Stimulated activated CD4-positive, alpha-beta T cell treated with anti-CD3 and anti-CD28 coated beads, Interleukin-4, amount 100 ng/mL, for 24 hours (primary cell): ENCODE measurements at places on chromosomes 6 and 20.

GRCh38 chr6:119073307-119074051 lies 5.0 kb downstream of the FAM184A start:
- DNase-seq: no peak

GRCh38 chr6:39215640-39216158 lies 13.6 kb downstream of the KCNK5 start:
- DNase-seq: no peak

GRCh38 chr20:50513169-50514034 lies 3.2 kb downstream of the PTPN1 start:
- DNase-seq: no peak

DNA sequence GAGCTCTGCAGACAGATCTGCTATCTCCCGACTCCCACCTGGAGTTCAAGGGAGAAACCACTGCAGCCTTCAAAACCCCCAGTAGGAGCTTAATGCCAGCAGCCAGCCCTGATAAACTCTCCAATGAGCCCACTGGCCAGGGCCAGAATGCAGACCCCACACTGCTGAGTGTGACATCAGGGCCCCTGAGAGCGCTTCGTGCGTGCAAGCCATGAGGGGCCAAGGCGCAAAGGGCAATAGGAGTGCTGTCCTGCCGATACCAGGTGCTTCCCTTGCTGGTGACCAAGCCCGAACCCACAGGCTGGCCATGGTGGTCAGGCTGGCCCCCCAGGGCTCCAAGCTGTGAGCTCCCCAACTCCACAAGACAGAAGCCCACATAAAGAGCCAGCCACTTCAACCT lies 33.2 kb upstream of the CST7 start:
- DNase-seq: no peak

- no peak for DNase-seq
These were observed 167.1 kb downstream of the MAFB start for GRCh38 chr20:40521962-40522361.

- peak; percentile 86 for DNase-seq
These were observed 79.7 kb upstream of the MBOAT1 start for GRCh38 chr6:20291764-20292580.

- DNase-seq: no peak
These were observed 114.5 kb downstream of the RNGTT start for GRCh38 chr6:88848870-88849269.

- no peak for DNase-seq
These were observed 23.5 kb upstream of the IRF4 start for GRCh38 chr6:367891-368630.

- no peak for DNase-seq
These were observed 39.3 kb downstream of the ATXN1 start for GRCh38 chr6:16721977-16722376.

- no peak for DNase-seq
These were observed 70.2 kb downstream of the HFE start for GRCh38 chr6:26157251-26158075.

DNA sequence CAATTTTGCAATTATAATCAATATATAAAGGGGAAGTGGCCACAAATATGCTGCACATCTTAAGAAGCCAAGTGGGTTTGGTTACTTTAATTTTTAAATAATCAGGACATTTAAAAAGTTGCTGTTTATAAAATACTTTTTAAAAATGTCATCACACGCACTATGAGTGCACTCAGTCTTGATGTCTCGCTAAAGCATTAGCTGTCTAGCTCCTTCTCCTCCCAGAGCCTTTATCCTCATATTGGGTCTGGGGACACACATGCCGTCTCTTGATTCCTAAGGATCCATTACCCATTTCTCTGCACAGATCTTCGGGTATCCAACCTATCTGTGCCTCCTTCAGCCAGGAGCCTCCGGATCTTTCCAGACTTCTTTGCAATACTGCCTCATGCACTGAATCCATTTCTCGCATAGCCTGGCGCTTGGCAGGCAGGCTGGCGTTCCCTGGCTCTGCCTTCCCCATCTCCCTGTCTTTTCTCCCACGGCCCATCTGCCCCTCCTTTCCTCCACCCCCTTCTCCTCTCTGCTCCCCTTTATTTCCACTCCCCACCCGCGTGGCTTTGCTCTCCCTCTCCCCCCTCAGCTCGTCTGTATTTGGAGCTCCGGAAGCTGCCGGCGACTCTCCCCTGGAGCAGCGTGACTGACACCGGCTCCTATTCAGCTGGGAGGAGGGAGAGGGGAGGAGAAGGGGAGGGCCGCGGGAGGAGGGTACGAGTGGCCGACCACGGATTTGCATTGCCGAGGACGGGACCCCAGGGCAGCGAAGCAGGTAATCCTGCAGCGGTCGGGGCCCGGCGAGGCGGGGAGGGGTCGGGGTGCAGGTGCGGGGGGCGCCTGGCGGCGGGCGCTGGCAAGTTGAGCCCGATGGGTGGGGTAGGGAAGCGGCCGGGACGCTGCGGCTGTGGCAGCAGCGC lies at the start of gene CAP2:
Gene CAP2, plus strand, starts transcription at position 618 of the 914 bp plus-strand sequence. CDS start 27,961 bp downstream, outside the sequence.
- no peak for DNase-seq

DNA sequence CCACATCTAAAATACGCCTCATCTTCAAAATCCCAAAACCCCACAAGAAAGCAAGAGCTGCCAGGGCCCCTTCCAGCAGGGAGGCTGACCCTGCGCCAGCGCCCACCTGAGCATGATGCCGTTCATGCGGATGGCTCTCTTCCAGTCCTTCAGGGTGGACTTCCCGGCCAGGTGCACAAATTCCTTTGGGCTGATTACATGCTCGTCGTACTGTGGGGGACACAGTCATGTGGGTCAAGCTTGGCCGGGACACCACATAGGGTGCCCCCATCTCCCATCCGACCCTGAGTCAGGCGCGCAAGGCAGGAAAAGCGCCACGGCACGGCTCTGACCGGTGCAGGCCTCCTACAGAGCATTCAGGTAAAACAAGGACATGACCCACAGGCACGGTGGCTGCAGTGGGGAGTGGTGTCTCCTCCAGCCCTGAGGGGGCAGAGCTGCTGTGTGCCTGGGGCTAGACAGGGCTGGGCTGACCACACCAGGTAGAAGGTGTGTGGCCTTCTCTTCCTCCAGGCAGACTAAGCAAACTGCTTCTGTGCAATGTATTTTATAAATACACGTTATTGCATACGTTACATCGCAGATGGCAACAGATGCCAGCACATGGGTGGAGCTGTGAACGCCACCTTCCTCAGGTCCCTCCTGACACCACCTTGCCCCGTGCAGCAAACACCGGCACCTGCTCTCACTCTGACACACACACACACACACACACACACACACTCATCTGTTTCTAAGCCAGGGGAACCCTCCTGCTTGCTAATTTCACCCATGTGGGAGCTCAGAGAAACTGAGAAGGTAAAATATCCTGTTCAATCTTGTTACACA lies 23.8 kb upstream of the HELZ2 start:
- no peak for DNase-seq

- no peak for DNase-seq
These were observed 197.5 kb upstream of the JARID2 start for GRCh38 chr6:15048367-15048766.

GRCh38 chr6:136532030-136532429 lies 18.2 kb downstream of the MAP7 start:
- DNase-seq: no peak

GRCh38 chr6:158487495-158487894 lies 72.4 kb upstream of the TMEM181 start:
- DNase-seq: no peak

GRCh38 chr6:162074641-162075275 lies 652.8 kb downstream of the PRKN start:
- DNase-seq: no peak

DNA sequence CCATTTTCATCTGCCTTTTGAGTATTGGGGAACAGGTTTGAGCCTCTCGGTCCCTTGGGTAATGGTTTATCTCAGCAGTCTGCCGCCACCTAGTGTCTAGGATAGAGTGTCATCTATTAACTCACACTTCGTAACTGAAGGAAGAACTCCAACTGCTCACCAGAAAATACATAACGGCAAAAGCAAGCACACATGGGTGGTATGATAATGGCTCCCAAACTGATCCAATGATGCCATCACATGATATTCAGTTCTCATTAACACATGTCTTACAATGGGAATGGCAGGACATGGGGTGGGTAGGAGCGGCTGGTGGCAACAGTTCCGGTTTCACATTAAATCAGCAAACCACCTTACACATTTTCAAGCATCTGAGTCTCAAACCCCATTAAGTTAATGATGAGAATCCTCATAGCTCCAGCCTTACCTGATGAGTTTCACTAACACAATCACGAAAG lies 110.7 kb upstream of the PHACTR1 start:
- DNase-seq: peak; percentile 47

- DNase-seq: no peak
These were observed 68.8 kb downstream of the LAMP5 start for GRCh38 chr20:9583151-9583550.

GRCh38 chr20:2373098-2373497 lies 7.6 kb upstream of the TGM6 start:
- DNase-seq: no peak

GRCh38 chr6:124882579-124883393 lies 79.5 kb upstream of the RNF217 start:
- no peak for DNase-seq
